Colonic mucosa (tissue), 4 donors: ENCODE measurements at places on chromosomes 6 and 20. TPM values are rescaled to one million over a fixed set of nuclear protein-coding genes. Genes with fewer than 3 reads are reported as not detected.

DNA sequence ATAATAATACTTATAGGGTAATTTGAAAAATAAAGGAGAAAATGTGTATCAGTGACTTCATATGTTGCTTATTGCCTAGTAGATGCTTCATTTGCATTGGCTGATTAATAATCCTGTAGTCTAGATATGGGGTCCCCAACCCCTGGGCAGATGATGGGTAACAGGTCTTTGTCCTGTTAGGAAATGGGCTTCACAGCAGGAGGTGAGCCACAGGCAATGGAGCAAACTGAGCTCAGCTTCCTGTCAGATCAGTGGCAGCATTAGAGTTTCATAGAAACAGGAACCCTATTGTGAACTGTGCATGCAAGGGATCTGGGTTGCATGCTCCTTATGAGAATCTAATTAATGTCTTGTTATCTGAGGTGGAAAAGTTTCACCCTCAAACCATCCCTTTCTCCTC is 1049.5 kb upstream of the EPHA7 start:
- H3K36me3 ChIP-seq, result no peaks in the 10 kb centered on the region
- no peaks in the 10 kb centered on the region for H3K4me1 ChIP-seq
- no peaks in the 10 kb centered on the region for H3K27me3 ChIP-seq

GRCh38 chr6:85865420-85866369 is 223.0 kb upstream of the SYNCRIP start:
- peak overlapping the region; percentile 26 for H3K4me3 ChIP-seq
- H3K36me3 ChIP-seq, result no peaks in the 10 kb centered on the region
- DNase-seq, result peak; percentile 32
- no peak overlapping the region for H3K27ac ChIP-seq
- no peaks in the 10 kb centered on the region for H3K27me3 ChIP-seq

DNA sequence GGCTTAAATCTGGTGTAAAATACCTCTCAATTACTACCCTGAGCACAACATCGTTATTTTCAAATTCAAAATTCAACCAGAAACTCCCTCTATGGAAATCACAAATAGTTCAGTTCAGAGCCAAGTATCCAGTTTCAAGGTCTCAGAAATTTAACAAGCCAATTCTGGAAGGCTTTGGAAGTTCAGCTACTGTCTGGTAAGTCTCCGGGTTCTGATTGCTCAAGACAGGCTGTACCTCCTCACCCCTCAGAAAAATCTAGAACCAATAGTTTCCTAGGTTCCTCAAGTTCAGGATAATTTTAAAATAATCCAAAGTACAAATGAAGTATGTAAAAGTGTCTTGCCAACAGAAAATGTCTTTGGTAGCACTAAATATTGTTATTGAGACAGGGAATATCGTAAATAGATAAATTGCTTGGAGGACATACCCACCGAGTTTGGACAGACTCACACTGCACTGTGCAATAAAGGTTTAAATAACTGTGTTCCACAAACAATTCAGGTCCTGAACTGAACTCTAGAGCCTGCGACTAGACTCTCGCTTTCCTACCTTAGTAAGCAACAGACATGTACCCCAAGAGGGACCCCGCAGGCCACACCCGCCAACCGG is 729 bp downstream of the ATG5 start:
- peak overlapping the region; percentile 68 for H3K4me3 ChIP-seq
- H3K27ac ChIP-seq, result peak overlapping the region; percentile 91
- no peak for DNase-seq
- no peaks in the 10 kb centered on the region for H3K36me3 ChIP-seq
- H3K27me3 ChIP-seq, result no peaks in the 10 kb centered on the region

DNA sequence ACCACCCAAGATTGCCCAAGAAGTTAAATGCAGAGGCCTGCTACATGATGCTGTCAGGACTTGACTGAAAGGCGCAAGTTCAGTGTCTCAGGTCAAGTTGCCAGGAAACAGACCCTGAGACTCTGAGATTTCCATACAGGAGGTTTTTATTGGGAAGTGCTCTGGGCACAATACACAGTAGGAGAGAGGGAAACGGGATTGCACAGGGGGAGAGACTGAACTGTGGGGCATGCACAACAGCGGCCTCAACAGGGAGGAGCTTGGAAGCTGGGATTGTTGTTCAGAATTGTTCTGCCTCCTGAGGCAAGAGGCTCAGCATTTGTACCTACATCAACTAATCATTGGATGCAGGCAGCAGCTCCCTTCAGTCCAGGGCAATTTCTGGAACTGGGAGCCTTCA is 6.7 kb downstream of the STX11 start:
- H3K36me3 ChIP-seq, result no peaks in the 10 kb centered on the region
- H3K27ac ChIP-seq, result no peak overlapping the region
- no peak overlapping the region for H3K4me3 ChIP-seq

DNA sequence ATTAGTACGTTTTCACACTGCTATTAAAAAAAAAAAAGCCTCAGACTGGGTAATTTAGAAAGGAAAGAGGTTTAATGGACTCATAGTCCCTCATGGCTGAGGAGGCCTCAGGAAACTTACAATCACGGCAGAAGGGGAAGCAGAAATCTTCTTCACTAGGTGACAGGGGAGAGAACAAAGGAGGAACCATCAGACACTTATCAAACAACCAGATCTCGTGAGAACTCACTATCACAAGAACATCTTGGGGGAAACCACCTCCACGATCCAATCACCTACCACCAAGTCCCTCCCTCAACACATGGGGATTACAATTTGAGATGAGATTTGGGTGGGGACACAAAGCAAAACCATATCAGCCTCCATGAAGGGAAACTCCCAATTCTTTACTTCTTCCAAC is 85.2 kb upstream of the MAFB start:
- no peak overlapping the region for H3K27ac ChIP-seq
- H3K4me1 ChIP-seq, result no peaks in the 10 kb centered on the region
- H3K4me3 ChIP-seq, result no peak overlapping the region
- no peaks in the 10 kb centered on the region for H3K27me3 ChIP-seq
- no peak for DNase-seq

- H3K36me3 ChIP-seq, result no peaks in the 10 kb centered on the region
- no peaks in the 10 kb centered on the region for H3K27me3 ChIP-seq
- no peak overlapping the region for H3K4me3 ChIP-seq
- no peaks in the 10 kb centered on the region for H3K4me1 ChIP-seq
Measured at GRCh38 chr6:10690651-10691445, 3.6 kb downstream of the C6orf52 start.

DNA sequence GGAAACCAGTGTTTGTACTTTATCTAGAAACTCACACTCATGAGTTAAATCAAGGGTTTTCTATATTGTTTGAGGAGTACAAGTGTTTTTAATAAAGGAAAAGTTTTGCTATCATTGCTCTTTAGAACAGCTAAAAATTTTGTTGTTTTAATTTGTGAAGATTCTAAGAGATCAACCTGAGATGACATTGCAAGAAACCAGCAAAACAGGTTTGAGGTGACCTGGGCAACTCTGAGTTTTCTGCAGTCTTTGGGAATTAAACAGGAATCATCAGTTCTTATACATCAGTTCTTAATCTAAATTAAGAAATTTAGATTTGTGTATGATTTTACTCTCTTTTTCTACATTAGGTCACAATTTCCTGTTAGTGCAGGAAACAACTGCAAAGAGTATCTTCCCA is 114.5 kb downstream of the JAG1 start:
- H3K36me3 ChIP-seq, result no peaks in the 10 kb centered on the region
- no peak overlapping the region for H3K27ac ChIP-seq
- H3K4me1 ChIP-seq, result no peaks in the 10 kb centered on the region
- H3K27me3 ChIP-seq, result no peaks in the 10 kb centered on the region

DNA sequence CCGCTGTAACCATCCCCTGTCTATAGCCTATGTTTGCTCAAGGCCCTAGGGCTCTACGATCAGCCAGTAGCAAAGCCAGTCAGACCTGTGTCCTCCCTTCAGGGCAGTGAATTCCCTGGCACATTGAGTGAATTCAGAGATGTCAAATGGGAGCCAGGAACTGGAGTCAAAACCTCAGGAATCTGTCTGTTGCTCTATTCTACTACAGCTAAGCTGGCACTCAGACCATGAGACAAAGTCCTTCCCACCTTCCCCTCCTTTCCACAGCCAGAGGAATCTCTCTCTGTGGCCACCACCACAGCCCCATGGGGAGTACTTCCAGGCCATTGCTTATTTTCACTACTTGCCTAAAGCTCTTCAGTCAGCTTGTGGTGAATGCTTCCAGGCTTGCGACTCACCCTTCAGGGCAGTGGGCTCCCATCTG is 82.0 kb downstream of the PKIB start:
- no peak for DNase-seq
- no peaks in the 10 kb centered on the region for H3K27me3 ChIP-seq
- H3K4me3 ChIP-seq, result no peak overlapping the region
- H3K4me1 ChIP-seq, result no peaks in the 10 kb centered on the region

DNA sequence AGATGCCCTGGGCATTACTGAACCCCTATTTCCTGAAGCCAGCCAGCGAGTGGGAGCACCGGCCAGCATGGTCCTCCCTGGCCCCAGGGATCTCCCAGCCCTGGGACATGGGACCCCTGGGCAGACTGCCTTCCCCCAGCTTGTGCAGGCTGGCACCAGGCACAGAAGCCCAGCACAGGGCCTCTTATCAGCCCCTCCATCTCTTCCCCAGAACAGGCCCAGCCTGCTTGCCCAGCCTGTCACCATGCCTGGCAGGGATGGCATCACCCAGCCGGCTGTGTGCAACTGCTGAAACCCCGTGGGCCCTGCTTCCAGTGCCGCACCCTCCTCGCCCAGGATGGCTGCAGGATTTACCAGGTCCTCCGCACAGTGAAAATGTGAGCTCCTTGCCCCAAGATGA is 6.1 kb upstream of the OSBPL2 start:
- no peaks in the 10 kb centered on the region for H3K27me3 ChIP-seq
- DNase-seq, result no peak
- no peak overlapping the region for H3K4me3 ChIP-seq
- no peak overlapping the region for H3K27ac ChIP-seq
- no peaks in the 10 kb centered on the region for H3K36me3 ChIP-seq

DNA sequence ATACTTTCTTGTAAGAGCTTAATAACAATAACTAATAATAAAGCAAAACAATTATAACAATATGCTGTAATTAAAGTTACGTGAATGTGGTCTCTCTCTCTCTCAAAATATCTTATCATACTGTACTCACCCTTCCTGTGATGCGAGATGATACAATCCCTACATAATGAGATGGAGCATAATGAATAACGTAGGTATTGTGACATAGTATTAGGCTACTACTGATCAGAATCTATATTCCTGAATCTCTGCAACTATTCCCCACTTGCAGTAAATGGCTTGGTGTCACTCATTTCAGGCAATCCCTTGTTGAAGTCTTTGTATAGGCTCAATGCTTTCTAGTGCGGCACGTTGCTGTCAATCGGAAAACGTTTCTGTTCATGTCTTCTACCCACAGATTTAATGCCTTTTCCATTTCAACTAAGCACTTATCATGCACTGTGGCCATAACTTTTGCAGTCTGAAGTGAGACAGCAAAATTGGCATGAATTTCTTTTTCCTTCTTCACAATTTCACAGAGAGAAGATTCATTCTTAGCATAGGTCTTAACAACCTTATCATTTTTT is 32.3 kb downstream of the MOXD1 start:
- H3K4me3 ChIP-seq, result no peak overlapping the region
- no peak for DNase-seq
- H3K36me3 ChIP-seq, result no peaks in the 10 kb centered on the region
- H3K27me3 ChIP-seq, result no peaks in the 10 kb centered on the region
- H3K27ac ChIP-seq, result no peak overlapping the region
- no peaks in the 10 kb centered on the region for H3K4me1 ChIP-seq

DNA sequence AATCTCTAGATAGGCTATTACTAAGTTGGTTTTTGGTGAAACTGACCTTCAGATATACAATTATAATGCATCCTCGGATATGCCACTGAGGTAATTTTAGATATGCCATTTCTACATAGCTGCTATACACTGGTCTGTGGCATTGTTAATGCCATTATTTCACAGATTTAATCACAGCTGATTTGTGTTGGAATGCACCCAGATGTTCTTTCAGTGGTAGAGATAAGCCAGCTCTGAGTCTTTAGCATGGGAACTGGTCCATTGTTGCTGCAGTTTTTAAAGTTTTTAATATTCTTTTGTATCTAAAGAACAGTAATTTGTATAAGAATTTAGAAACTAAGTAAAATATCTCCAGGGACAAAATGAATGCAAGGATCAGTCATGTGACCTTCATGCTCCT is 6.8 kb downstream of the TMX4 start:
- no peaks in the 10 kb centered on the region for H3K36me3 ChIP-seq
- H3K4me3 ChIP-seq, result no peak overlapping the region
- H3K27me3 ChIP-seq, result no peaks in the 10 kb centered on the region
- no peak for DNase-seq

GRCh38 chr6:5379647-5380242 is 118.4 kb downstream of the FARS2 start:
- H3K27ac ChIP-seq, result no peak overlapping the region
- H3K4me3 ChIP-seq, result no peak overlapping the region
- no peaks in the 10 kb centered on the region for H3K27me3 ChIP-seq
- H3K36me3 ChIP-seq, result no peaks in the 10 kb centered on the region
- H3K4me1 ChIP-seq, result no peaks in the 10 kb centered on the region

The CNKSR3 gene
- 13.1 TPM for total RNA-seq

The BNIP5 gene
- total RNA-seq, result 4.7 TPM

The SEC63 gene
- 65.3 TPM for total RNA-seq

The ZSCAN12 gene
- total RNA-seq, result 4.9 TPM
